ENCODE measurements at places on chromosomes 7 and 10.

GRCh38 chr10:69091143-69091651 lies 3.3 kb downstream of the SRGN start:
- no peak for DNase-seq

DNA sequence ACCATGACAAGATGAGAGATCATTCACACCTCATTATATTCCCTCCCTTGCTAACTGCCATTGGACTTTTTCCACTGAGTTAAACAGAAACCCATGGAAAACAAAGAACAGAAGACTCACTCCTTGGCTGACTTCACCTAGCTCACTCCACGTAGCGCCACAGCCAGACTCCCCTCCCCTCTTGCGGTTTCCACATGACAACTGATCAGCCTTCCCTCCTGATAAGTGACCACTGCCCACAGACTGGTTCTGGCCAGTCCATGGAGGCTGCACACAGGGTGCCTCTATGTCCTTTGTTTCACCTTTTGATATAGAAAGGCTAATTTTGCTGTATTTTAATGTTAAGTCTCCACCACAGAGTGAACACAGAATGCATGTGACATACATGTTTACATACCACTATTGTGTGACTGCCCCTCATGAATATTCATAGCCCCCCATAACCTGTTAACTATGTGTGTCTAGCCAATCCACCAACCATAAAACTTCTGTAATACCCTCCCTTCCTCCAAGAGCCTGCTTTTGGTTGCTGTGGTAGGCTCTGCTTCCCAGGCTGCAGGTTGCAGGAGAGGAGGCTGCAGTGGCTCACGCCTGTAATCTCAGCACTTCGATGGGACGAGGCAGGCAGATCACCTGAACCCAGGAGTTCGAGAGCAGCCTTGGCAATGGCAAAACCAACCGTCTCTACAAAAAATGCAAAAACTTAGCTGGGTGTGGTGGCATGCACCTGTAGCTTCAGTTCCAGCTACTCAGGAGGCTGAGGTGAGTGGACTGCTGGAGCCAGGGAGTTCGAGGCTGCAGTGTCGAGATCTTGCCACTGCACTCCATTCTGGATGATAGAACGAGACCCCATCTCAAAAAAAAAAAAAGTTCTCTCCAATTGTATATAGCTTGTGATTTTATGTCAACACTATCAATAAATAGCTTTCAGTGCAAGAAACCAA lies 10.0 kb upstream of the IFIT5 start:
- DNase-seq: no peak

DNA sequence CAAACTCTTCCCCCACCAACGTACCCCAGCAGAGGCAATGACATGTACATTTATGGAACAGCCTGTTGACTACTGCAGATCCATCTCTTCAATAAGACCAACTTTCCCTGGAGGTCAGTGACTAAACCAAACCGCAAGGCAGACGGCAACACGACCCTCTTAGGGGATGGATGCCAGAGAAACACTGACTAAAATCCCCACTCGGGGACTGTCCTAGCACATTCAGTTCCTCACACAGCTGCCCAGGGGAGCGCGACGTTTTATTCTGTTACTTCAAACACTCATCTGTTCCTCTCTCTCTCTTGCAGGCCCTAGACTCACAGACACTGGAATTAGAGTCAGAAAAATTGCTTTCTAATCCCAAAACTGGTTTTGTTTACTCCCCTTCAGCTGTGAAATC lies 146.5 kb upstream of the PRSS1 start:
- no peak for DNase-seq

- DNase-seq: no peak
Observed at GRCh38 chr7:5200561-5201235, 10.7 kb downstream of the WIPI2 start.

GRCh38 chr7:34757570-34758110 lies 99.6 kb downstream of the NPSR1 start:
- DNase-seq: no peak

DNA sequence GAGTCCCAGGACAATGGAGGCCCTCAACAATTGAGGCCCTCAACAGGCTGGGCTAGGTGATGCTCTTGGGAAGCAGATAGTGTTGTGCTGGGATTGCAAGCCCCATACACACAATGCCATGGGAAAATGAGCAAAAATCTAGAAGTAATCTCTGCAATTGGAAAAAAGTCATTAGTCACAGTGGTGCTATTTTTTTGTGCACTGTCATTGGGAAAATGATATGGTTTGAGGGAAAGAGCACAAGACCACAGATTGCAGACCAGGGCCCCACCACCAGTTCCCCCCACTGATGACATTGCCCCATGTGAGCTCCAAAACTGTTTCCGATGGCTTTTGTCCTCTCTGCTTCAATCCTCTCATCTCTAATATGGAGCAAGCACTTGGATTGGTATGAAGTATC lies 1.9 kb downstream of the KCTD7 start:
- no peak for DNase-seq

GRCh38 chr7:100509231-100509630 lies 25.5 kb downstream of the NYAP1 start:
- no peak for DNase-seq

DNA sequence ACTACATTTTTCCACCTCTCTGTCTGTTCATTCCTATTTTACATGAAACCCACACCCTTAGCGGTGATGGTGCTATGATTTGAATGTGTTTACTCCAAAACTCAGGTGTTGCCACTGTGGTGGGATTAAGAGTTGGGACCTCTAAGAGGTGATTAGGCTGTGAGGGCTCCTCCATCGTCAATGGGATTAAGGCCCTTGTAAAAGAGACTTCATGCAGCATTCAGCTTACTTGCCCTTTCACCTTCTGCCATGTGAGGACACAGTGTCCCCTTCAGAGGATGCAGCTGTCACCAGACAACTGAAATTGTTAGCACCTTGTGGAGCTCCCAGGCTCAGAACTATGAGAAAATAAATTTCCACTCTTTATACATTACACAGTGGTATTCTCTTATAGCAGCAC lies 182.2 kb downstream of the NOC3L start:
- DNase-seq: no peak

- DNase-seq: no peak
Observed at GRCh38 chr10:101131962-101132635, 999 bp downstream of the TLX1 start.

DNA sequence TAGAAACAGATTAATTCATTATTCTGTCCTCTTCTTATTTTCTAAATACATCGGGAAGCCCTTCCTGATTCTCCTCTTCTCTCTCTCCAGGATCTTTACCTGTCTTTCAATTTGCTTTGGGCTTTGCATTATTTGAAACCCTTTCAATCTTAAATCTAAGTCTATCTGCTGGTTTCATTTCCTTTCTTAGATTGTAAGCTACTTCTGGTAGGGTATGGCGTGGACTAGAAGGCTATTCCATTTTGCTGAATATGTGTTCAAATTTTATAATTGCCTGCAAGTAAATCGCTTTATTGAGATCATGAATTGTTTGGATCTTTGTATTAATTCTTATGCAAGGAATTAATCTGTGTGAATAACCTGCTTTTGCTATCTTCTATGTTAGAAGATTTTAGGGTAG lies 11.1 kb downstream of the STAM start:
- DNase-seq: no peak

DNA sequence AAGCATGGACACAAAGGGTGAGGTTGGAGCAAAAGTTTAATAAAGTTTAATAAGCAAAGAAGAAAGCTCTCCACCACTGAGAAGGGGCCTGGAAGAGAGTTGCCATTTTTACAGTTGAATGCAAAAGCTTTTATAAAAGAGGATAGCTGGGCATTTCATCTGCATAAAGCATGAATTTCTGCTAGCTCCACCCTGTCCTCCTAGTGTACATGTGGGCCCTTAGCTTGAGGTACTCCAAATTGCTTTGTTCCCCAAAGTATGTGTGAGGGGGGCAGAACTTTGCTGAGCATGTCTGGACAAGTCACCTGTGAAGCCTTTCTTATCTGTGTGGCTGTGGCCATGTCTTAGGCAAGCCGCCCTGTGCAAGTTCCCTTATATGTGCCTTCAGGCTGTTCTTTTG lies 22.6 kb upstream of the CROT start:
- no peak for DNase-seq

DNA sequence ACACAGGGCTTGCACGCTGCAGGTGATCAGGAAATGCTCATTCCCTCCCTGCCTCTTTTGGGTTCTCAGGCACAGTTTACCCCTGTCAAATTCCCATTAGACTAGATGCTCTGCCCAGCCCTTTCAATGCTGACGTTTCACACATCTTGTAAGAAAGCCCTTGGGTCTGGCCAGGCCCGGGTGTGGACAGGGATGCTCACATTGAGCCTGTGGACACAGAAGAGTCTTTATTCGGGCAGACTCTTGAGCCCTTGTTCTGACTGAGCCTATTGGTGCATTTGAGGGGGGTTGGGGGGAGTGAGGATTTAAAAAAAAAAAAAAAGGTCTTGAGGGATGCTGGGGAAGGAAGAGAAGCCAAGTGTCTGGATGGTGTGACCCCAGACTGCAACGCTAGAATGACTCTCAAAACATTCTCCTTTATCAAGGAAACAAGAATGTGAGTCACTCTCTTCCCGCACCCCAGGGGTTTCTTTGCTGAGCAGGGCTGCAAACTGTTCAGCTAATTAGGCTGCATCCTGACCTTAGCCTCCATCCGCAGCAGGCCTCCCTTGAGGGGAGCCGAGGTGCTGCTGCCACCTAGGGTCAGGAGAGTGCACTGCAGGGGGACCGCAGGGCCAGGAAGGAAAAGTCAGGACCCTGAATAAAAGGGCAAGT lies 53.6 kb upstream of the TMEM72 start:
- DNase-seq: peak; percentile 41
